ENCODE measurements at places on chromosomes 16 and 17.

DNA sequence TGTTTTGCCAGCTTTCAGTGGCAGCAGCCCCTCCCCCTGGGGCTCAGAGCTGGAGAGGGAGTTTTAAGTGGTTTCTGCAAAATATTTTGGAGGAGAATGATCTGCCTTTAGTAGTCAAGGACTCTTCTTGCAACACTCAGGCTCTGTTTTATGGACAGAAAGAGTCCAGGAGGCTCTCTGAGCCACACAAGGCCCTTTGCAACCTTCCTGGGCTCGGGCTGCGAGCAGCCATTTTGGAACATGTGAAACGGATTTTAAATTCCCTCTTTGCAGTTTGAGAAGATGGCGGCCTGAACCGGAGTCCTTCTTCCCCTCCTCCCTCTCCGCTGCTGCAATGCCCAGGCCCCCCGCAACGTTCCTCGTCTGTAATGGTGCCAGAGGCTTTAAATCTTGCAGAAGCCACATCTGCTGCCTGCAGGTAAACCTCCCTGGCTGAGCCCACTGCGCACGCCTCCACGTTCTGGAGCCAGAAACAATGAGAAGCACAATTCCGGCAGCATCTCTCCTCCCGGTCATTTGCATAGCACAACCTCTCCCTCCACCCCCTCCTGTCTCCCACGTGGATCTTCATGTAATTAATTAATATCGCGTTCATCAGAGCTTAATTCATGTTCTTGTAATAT, 386.1 kb downstream of the SEC14L1 start:
- no peak for DNase-seq

DNA sequence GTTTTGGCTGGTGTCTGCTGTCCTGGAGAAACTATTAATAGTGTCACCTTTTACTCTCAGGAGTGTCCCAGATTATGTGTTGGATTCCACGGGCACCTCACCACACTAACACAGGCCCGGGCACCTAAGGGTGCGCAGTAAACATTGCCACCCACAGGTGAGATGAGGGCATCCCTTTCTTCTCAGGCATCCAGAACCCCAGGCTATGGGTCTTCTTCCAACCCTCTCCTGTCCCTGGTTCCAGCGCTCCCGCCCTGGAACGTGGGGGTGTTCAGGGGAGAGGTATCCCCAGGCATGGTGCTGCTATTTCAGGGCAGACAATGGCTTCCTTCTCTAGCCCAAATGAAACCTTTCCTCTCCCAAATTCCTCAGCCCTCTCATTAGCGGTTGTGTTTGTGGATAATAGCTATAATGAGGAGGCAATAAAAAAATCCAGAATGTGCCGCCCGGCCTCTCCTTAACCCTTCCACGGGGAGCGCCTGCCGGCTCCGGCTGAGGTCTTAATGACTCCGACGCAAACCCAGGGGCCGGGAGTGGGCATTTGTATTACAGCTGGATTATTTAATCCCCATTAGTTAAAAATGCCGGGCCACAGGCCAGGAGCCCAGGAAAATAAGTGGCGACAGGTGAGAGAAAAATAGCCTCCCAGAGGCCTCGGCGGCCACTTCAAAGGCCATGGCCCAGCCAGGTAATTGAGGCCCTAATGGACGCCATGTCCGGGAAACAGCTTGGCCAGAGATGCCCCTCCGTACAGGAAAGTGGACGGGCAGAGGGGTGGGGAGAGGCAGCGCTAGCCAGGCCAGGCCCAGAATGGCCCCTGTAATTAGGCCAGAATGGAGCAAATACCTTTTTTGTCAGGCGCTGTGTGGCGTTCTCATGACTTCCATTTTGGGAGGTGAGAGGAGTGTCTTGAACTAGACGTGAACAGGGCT, 102.8 kb downstream of the IRX5 start:
- no peak for DNase-seq

DNA sequence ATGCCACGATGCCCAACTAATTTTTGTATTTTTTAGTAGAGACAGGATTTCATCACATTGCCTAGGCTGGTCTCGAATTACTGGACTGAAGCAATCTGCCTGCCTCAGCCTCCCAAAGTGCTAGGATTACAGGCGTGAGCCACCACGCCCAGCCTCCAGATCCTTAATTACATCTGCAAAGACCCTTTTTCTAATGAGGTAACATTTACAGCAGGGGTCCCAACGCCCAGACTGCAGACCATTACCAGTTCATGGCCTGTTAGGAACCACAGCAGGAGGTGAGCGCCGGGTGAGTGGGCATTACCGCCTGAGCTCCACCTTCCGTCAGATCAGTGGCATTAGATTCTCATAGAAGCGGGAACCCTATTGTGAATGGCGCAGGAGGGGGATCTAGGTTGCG, 4.0 kb upstream of the RAB11FIP4 start:
- no peak for DNase-seq

- DNase-seq = no peak
These were observed 12.4 kb downstream of the LUC7L3 start for GRCh38 chr17:50731575-50732460.

DNA sequence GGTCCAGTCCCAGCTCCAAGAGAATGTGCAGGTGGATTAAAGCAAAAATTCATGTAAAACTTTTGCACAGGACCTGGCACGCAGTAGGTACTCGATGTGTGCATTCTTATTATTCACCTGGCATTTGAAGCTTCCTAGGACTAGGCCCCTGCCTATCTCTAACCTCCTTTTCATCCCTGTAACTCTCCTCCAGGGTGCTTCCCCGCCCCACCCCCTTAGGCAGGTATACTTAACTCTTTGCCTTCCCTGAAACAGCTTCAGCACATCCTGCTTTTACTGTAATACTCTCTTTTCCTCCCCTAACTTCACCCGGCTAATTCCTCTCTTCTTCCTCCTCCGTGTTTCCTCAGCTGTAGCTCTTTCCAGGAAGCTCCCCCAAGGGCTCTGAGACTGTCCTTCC, 54.8 kb downstream of the CDK5R1 start:
- DNase-seq = no peak

- DNase-seq = no peak
These were observed 129.0 kb downstream of the CCDC182 start for GRCh38 chr17:57615836-57616757.

GRCh38 chr17:56171186-56171959, 18.1 kb downstream of the ANKFN1 start:
- no peak for DNase-seq

DNA sequence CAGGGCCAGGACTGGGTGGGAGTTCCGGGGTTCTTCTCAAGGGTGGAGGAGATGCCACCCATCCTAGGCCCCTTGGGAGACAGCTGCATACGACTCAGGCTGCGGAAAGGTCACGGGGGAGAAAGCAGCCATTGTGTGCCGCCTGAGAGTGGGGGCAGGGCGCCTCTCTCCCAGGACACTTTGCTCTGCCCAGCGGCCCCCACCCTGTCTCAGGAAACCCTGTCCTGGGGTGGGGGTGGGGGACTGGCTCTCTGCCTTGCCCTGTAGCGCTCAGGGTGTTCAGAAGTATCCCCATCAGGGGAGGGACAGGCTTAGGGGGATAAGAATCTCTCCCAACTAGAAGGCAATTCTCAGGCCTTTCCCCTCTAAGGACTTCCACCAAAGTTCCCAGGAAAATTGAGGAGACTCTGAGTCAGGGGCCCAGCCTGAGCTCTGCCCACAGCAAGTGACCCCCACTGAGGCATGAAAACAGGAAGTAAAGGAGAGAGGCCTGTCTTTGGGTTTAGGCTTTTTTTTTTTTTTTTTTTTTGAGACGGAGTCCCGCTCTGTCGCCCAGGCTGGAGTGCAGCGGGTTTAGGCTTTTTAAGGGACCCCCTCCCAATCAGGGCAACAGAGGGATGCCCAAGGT, 4.9 kb downstream of the GIT1 start:
- DNase-seq = no peak

GRCh38 chr17:40472733-40473452, 28.5 kb downstream of the TNS4 start:
- no peak for DNase-seq

GRCh38 chr17:28898527-28898955, 1.0 kb upstream of the FLOT2 start:
- DNase-seq = no peak

GRCh38 chr17:78716814-78717393, 65.2 kb downstream of the CYTH1 start:
- no peak for DNase-seq

GRCh38 chr16:8996891-8997290, 33.2 kb upstream of the USP7 start:
- no peak for DNase-seq

DNA sequence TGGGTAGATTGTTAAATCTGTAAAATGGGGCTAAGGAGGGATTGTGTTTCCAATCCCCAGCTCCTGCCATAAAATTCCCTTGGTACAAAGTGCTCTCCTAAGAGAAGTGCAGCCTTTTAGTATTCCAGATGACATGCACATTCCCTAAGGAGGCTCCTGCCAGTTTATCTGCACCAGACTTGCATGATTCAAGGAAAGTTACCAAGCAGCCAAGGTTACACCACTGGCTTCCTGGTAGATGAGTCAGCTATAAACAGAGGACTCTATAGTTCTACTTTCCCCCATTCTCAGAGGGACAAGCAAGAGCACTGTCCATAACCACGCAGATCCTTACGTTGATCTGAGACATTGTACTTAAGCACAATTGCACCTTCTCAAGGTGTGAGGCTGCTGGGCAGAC, 1.9 kb downstream of the CALB2 start:
- no peak for DNase-seq

- no peak for DNase-seq
These were observed 42.7 kb upstream of the WSCD1 start for GRCh38 chr17:6027342-6028024.

DNA sequence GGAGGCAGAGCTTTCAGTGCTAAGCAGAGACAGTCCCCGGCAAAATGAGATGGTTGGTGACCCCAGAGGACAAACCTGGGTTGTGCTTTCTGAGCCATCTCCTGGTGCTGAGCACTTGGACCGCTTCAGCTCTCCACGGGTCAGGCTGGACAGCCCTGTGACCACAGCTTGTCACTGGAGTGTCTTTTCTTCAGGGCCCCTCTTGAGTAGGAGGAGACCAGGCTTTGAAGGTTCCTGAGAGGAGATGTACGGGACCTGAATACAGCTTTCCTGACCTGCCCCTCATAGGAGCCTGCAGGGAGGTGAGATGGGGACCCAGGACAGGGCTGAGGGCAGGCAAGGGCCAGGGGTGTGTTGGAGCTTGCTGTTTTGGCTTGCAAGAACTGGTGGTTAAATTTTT, 17.8 kb upstream of the ADGRG1 start:
- DNase-seq = no peak

- no peak for DNase-seq
These were observed 73.0 kb upstream of the COX10 start for GRCh38 chr17:13996276-13996675.

GRCh38 chr16:35798885-35799426, 2339.5 kb downstream of the TP53TG3F start:
- DNase-seq = no peak

DNA sequence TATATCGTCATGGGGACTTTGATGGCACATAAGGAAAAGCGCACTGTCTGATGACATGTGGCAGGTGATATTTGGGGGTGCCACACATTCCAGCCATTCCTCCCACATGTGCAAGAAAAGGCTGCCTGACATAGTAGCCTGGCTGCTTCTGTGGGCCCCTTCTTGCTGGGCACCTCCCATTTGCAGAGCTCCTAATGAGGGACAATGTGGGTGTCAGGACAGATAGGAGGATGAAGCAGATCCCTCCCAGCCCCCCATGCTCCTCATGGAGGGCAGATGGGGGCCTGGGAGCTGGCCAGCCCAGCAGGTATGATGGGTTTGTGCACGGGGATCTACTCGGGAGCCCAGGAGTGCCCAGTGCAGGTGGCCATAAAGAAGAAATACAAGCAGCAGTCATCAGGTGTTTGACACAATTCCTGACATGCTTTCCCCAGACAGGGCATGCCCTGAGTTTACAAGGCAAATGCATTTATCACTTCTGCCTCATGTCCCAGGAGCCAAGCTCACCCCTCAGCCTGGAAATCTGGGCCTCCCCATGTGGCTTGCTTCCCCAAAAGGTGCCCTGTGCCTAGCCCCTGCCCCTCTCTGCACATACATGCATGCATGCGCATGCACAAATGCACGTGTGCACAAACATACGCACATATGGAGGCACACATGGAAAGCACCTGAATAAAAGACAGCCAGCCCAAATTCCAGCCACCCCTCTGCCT, 260.6 kb upstream of the RPL38 start:
- no peak for DNase-seq

DNA sequence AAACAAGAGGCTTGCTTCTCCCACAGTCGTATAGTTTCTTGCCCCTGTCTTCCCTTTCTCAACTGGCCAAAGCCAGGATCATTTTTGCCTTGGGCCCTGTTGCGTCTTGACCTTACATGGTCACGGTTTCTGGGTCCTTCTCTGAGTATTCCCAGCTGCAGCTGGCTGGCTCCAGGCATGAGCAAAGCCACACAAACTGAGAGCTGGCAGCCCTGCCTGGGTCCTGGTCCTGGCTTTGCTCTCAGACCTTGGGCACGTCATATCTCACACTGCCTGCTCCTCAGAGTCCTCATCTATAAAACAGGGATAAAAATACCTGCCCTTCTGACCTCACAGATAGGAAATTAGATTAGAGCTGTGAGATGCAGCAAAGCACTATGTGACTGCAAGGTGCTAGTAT, 277.6 kb downstream of the CBLN1 start:
- DNase-seq = no peak

DNA sequence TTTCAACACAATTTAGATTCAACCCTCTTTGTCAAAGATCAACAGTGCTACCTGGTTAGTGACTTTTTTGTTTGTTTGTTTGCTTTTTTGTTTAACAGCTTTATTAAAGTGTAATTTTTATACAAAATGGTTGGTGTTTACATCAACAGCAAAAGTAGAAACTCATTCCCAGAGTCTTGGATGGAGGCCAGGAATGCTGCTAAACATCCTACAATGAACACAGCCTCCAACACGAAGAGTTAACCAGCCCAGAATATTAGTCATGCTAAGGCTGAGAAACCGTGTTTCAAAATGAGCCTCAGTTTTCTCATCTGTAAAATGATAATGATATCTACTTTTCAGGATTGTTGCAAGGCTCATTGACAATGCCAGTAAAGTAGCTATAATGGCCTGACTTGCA, 211.0 kb upstream of the MAF start:
- DNase-seq = no peak

- DNase-seq = no peak
These were observed 20.1 kb upstream of the CCL5 start for GRCh38 chr17:35900280-35900679.

GRCh38 chr16:14672403-14672971, 21.6 kb downstream of the PLA2G10 start:
- no peak for DNase-seq
